CD4-positive, alpha-beta T cell treated with Interferon gamma for 1 hour (primary cell): ENCODE measurements at places on chromosomes 6 and 20.

GRCh38 chr20:8972963-8973705 is 95.8 kb upstream of the PLCB4 start:
- no peak for DNase-seq

DNA sequence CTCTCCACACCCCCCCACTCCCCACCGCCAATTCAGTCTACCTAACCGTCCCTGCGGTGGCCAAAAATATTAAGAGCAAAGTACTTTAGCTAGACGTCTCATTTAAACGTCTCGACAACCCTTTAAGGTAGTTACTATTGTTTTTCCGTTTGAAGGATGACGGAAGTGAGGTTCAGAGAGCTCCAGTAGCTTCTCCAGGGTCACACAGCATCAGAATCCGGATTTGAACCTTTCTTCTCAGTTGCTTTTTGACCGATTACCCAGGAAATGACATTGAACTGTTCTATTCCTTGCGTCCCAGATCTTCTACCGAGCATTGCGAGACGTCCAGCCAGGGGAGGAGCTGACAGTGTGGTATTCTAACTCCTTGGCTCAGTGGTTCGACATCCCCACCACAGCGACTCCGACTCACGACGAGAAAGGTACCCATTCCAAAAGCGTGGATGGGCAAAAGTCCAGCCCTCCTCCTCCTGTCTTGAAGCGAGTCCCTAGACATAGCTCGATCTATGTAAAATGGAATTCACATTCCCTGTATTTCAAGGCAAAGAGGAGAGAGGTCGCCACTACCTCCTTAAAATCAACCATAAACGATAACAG is 2.4 kb downstream of the PRDM13 start:
- no peak for DNase-seq

DNA sequence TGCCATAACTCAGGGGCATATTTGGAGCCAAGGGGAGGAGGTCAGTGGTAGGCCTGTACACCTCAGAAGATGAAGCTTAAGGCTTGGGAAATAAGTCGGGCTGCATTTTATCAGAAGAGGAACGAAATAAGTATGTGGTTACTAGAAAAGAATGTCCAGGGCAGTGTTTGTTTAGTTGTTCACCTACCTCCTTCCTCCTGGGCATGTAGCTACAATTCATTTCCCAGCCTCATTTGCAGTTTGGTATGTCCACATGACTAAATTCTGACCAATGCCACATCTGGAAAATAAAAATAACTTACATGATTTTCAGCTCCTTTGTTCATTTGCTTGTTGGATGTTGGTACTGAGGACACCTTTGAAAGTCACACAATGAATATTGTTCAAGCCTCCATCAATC is 294.5 kb upstream of the RGS17 start:
- DNase-seq, result no peak

DNA sequence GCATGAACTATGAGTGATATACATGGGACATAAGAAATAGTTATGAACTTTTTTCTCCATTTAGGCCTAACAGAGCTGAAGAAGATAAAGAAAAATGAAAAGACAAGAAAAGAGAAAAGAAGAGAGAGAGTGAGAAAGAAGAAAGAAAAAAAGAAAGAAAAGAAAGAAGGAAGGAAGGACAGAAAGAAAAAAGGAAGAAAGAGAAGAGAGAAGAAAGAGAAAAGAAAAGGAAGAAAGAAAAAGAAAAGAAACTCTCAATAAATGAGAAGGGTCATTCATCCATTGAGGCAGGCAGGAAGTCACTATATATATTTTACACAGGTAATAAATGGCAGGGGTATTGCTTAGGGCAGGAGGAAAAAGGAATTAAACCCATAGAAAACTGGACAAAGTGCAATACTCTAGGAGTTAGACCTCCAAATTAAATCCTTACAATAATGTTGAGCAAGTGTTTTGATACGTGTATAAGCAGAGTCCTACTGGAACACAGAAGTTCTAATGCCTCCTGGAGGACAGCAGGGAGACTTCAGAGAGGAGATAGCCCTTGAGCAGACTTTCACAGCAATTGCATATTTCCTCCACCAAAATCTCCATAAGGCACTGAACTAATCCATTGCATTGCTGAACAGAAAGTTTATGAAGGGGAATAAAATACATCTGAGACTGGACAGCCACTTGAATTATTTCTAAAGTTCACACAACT is 86.4 kb upstream of the TENT5A start:
- no peak for DNase-seq

DNA sequence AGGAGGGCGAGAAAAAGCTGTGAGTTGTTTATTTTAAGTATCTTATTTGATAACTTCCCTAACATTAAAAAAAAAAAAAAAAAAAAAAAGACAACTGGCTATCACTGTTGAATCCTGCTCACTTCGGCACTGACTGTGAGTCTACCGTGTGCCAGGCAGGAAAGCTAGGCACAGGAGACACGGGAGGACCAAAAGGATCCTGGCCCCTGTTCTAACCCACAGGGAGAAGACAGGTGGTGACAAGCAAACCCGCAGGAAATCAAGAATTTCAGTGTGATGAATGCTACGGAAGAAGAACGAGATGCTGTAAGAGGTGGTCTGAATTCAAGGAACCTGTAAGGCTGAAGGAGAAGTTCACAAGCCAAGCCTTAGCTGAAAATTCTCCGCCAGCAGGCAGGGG is 94.7 kb upstream of the NFATC2 start:
- no peak for DNase-seq
